ENCODE measurements at places on chromosomes 1 and 21. TPM values are rescaled to one million over a fixed set of nuclear protein-coding genes. Genes with fewer than 3 reads are reported as not detected.

GRCh38 chr1:231518485-231519034 is 9.9 kb upstream of the TSNAX start:
- no peak for DNase-seq

GRCh38 chr1:55384637-55385036 is 169.5 kb upstream of the USP24 start:
- DNase-seq = no peak

DNA sequence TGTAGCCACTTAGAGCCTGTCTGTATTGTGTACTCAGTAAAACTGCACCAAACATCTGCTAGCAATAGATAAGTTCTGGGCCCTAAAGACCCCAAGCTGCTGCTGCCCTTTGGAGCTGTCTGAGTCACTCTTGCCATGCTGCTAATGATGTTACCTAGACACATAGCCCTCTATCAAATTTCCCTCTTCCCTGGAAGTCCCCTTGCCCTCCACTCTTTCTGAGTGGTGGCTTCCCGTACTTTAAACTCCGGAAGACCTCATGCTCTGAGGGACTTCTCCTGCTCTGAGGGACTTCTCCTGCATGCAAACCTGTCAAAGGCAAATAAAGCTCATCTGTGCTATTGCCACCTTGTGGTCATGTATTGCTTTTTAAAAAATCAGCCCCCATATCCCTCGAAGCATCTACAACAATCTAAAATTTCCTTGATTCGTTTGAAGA is 34.0 kb downstream of the FH start:
- DNase-seq = no peak

- no peak for DNase-seq
These were observed 481.8 kb upstream of the NFIA start for GRCh38 chr1:60600532-60600931.

The SPRR3 gene
- total RNA-seq = 79.0 TPM

DNA sequence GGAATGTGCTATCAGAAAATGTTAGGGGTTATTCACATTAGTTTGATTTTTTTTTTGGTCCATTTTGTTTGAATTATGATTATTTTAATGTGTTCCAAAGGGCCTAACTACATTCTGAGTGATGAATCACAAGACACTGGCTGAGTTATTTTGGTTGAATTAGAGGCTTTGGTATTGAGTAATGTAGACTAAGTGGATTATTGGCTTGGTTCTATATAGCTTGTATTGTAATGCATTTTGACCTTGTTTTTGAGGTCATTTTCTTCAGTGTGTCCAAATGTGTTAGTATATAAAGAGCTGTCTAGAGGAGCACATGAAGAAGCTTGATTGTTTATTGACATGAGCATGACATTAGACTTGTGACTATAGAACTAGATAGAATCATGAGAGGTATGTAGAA is 3.4 kb downstream of the ZNF326 start:
- DNase-seq = no peak

DNA sequence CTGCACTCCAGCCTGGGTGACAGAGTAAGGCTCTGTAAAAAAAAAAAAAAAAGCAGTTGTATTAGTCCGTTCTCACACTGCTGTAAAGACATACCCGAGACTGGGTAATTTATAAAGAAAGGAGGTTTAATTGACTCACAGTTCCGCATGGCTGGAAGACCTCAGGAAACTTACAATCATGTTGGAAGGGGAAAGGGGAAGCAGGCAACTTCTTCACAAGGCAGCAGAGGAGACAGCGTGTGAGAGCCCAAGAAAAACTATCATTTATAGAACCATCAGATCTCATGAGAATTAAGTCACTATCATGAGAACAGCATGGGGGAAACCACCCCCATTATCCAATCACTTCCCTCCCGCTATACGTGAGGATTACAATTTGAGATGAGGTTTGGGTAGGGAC is 151.7 kb upstream of the NR5A2 start:
- no peak for DNase-seq

The SPRR2E gene
- not detected for total RNA-seq

GRCh38 chr1:200938955-200939354 is 44.3 kb downstream of the INAVA start:
- no peak for DNase-seq

The SV2A gene
- total RNA-seq = 5.5 TPM

- DNase-seq = no peak
These were observed 27.6 kb downstream of the CSMD2 start for GRCh38 chr1:34137411-34137810.

GRCh38 chr1:99216956-99217355 is 47.3 kb upstream of the PLPPR4 start:
- no peak for DNase-seq

DNA sequence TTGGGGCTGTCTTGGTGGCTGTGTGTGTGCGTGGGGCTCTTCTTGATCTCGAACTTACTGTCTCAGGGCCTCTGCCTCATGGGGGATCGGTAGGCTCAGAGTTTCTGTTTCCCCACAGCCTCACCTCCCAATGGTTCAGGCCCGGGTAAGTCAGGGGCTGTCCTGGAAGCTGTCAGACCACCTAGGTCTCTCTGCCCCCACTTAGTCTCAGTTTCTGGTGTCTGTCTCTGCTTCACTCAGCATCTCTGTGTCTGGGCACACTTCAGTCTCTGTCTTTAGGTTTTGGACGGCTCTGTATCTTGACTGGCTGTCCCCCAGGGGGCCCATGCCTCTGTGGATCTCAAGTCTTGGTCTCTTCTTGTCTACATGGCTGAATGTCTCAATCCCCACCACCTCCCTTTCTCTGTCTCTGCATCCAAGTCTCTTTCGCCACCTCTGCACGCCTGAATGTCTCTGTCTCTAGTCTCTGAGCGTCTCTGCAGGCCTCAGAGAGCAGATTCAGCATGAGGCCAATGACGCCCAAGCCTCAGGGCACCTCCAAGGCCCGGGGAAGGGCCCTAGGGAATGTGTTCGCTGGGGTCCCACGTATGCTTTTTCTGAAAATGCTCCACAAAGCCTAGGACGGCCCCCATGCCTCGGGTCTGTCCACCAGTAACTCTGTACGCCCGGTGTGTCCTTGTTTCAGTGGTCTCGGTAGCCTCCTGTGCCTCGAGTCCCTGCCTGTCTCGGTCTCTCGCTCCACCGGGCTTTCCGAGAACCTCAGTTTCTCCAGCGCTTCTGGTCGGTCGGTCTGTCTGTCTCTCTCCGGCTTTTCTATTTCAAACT is 818 bp downstream of the FHL3 start:
- DNase-seq = no peak

DNA sequence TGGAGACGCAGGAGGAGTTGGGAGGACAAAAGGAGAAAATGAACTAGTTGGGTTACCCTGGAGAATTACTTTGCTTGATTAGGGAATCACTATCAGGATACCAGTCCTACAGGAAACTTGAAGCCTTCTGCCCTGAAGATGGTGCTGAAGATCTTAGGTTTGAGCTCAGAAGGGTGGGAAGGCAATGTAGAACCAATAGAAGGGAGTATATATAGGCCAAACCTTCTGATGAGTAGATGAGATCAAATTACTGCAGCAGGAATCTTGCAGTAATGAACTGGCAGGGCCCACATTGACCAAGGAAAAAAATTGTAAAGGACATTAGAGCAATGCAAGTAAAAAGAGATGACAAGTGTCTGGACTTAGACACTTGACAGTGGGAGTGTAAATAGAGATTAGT is 116.3 kb upstream of the CACYBP start:
- DNase-seq = no peak

DNA sequence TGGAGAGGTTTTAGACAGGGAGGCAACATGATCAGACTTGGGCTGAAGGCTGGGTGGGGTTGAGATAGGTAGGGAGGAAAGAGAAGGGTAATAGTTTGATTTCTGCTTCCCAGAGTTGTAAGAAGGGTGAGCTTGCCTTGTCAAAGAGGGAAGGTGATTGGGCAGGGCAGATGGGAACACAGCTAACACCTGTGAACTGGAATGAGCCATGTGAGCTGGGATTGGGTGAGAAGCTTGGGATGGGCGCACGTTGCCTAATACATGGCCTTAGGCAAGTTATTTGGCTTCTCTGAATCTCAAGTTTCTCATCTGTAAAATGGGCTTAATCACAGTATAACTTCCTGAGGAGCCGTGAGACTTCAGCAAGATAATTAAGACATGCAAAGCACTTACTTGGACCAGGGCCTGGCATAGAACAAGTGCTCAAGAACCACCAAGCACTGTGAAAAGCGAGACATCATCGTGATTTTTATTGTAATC is 33.8 kb upstream of the ID3 start:
- DNase-seq = no peak

DNA sequence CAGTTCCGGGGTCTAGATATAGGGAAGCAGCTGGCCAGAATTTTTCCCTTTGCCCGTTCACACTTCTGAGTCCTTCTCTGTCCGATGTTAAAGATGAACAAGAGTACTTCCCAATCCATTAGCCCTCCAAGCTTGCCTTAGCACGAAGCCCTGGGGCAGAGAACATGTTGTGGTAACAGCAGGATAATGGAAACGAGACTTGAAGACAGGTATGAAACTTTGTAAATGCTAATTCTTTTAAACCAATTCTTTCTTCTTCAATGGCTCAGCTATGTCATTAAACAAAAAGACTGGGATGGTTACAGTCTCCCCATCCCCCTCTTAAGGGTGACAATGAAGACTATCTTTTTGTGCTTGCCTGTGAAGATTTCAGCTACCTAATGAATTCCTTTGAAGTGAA is 218.5 kb downstream of the PLA2G4A start:
- DNase-seq = no peak

GRCh38 chr21:36980280-36981048 is 14.0 kb upstream of the HLCS start:
- DNase-seq = no peak

GRCh38 chr21:44337449-44337848 is 1.7 kb downstream of the CFAP410 start:
- DNase-seq = no peak

DNA sequence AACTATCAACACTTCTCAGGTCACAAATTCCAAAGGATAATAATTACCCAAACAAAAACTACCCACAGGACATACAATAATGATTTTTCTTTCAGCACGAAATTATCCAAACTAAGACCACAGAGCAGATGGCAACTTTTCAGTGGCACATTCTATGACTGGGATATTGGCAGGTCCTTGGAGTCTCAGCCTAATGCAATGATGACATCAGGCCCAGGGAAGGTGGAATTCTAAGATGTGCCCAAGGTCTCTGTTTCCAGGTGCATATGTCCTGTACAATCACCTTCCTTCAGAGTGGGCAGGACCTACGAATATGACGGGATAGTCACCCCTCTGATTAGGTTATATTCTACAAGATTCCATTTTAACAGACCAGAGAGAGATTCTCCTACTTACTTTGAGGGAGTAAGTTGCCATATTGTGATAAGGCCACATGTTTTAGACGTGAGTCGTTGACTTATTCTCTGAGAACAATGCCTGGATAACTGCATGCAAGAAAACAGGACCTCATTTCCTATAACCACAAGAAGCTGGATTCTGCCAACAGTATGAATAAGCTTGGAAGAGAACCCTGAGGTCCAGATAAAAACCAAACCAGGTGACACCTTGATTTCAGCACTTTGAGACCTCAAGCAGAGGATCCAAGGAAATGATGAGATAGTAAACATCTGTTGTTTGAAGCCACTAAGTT is 69.9 kb downstream of the ZC3H11B start:
- no peak for DNase-seq

DNA sequence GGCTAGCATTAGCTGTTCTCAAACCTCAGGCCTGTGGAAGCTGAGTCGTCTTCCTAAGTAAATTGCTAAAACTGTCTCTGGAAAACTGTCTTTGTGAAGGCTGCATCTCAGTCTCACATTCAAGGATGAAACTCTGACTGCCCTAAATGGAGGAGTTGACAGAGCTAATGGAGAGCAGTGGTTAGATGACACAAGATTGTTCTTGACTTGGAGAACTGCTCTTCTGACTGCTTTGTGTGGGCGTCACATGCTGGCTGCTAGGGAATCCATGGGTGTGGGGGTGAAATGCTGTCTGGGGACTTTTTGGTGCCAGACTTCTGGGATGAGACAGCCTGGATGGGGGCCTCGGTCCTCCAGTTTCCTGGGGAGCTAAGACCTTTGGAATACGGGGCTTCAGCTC is 24.5 kb upstream of the TSPAN2 start:
- DNase-seq = no peak

The ADAR gene
- total RNA-seq = 192 TPM

GRCh38 chr1:30172757-30173156 is 550.6 kb downstream of the MATN1 start:
- no peak for DNase-seq

DNA sequence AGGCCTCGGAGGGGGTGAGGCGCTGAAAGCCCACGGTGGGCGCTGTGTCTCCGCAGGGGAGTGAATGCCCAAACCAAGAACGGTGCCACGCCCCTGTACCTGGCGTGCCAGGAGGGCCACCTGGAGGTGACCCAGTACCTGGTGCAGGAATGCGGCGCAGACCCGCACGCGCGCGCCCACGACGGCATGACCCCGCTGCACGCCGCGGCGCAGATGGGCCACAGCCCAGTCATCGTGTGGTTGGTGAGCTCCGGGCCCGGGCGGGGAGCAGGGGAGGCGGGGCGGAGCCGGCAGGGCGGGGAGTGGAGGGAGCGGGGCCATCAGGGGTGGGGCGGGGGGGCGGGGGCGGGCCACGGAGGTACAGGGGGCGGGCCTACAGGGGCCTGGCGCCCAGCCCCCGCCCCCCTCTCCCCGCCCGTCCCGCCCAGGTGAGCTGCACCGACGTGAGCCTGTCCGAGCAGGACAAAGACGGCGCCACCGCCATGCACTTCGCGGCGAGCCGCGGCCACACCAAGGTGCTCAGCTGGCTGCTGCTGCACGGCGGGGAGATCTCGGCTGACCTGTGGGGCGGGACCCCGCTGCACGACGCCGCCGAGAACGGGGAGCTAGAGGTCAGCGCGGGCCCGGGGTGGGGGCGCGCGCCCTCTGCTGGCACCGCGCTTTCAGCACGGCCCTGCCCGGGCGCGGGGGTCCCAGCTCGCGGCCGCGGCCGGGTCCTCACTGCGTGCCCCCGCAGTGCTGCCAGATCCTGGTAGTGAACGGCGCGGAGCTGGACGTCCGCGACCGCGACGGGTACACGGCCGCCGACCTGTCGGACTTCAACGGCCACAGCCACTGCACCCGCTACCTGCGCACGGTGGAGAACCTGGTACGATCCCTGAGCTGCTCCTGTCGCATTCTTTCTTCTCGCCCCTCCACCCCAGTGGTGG is 15.9 kb downstream of the ESPN start:
- no peak for DNase-seq

The KAZN gene
- total RNA-seq = 40.6 TPM

- peak; percentile 78 for DNase-seq
These were observed 835 bp downstream of the PGM1 start for GRCh38 chr1:63593886-63594605.

The PADI4 gene
- total RNA-seq = 0.23 TPM

DNA sequence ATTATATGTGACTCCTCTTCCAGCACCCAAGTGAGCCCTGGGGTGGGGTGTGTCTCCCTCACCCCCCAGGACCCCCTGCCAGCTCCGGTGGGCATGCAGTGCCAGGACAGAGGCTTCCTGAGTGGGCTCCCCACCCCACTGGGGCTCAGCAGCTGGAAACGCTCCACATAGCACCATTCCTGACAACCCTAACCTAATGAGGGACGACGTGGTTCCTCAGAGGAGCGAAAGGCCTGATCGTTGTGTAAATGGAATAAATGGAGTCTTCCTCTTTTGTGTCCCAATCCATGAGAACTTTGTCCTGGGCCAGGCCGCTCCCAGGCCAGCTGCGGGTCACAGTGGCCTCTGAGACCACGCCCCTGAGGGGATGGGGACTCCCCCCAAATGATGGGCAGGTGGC is 1.8 kb upstream of the TSPEAR start:
- DNase-seq = peak; percentile 40

Measured in ureter (tissue), 1 donor.